ENCODE measurements at places on chromosomes 2 and 18.
A peak's percentile ranks its signal among the peaks of the same experiment; 100 is the strongest.

DNA sequence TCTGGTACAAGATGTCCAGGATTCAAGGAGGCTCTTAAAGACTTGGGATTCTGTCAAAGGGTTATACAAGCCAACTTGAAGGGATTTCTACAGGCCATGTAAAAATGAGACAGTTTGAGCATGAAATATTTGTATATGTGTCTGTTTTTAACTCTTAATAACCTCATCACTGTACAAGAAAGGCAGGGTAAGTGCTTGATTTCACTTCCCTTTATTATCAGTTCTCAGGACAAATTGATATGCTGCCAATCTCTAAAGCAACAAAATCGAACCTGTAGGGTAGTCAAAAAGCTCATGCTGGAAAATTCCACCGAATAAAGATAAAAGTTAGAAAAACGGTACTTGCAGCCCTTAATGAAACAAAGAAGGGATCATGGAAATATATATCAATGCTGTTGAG lies 14.1 kb downstream of the COPS8 start:
- no peak for DNase-seq

DNA sequence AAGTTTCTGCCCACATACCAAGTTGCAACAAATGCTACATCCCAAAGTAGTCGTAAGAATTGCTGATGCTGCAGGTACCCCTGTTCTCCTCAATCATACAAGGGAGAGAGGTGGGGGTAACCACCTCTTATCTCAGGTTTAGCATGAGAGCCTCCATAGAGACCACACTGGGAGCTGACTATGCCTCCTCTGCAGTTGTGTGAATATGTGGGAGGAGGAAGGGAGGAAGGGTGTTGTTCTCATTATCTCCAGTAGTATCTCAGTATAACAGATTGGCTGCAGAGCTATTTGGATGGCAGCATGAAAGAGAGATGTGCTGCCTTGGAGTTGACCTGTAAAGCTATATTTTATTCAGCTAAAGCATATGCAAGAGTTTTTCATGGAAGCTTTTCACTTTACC lies 690.7 kb downstream of the KCNJ3 start:
- no peak for DNase-seq

GRCh38 chr2:1278861-1279260 lies 134.4 kb upstream of the TPO start:
- DNase-seq, result no peak

DNA sequence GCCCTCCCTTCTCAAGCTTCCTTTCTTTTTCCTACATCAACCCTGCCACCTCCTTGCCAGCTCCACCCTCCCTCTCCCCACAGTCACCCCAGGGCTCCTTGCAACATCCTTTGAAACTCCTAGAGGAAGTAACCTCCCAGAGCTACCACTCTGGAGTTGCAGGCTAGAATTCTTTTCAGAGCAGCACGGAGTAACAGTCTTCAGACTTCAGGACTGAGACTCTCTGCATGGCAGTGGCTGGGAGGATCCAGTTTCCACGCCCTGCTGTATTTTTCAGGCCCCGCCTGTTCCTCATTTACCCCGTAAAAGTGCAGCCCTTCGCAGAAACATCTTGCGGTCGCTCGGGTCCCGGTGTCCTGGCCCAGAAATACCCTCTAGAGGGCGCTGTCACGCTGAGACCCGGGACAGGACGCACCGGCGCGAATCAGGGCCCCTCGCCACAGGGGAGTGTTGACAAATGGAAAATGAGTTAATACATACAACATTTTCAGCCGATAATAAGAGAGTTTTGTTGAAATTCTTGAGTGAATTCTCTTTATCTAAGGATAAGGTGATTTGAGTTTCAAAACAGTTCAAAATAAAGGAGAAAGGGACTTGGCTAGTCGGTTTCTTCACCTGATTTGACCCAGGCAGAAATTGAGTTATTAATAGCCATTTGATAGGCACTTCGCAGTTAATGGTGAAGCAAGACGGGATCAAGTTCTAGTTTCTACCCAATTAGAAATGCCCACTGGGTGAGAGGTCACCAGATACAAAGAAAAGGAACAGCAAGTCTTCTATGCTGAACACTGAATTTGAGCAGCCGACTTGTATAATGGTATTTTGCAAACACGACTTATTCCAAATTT lies 18.5 kb upstream of the NTSR2 start:
- peak; percentile 66 for DNase-seq

GRCh38 chr2:54845094-54845493 lies 121.6 kb downstream of the EML6 start:
- DNase-seq, result no peak

DNA sequence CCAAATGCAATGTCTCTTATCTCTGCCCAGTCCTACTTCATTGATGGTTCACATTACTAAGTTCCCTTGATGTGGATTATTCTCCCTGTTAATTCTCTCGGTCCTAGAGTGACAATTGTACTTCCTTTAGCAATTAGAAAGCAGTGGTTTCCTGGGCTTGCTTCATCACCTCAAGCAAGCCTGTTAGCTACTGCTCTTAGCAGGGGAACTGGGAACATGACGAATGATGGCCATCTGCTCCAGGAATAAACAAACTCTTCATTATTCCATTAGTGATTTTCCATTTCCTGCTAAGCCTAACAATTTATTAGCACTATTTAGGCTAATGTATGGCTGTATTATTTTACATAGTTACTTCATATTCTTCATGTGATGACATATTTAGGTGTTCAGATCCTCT lies 331.8 kb downstream of the MTX2 start:
- DNase-seq, result no peak

DNA sequence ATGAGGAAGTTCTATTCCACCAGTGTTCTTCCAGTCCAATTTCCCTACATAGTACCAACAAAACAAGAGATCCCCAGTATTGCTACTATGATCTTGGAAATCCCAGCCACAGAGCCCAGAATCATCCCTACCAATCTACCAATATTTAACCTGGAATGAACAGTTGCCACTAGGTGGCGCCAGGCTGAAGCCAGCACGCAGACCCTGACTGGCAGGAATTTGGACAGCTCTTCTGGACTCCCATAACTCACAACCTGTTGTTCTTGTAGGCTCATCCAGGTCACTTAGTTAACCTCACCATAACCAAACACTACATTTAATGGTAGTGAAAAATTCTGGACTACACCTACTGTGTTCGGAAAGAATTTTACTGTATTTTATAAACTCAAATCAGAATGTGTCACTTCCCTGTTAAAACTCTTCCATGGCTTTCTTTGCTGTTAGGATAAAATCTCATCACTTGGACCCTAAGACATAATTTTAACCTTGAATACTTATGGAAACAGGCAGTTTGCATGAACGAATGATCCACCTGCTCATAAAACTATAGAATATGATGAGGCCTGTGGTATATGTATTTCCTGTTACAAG lies 59.8 kb upstream of the SLC38A11 start:
- DNase-seq, result no peak

DNA sequence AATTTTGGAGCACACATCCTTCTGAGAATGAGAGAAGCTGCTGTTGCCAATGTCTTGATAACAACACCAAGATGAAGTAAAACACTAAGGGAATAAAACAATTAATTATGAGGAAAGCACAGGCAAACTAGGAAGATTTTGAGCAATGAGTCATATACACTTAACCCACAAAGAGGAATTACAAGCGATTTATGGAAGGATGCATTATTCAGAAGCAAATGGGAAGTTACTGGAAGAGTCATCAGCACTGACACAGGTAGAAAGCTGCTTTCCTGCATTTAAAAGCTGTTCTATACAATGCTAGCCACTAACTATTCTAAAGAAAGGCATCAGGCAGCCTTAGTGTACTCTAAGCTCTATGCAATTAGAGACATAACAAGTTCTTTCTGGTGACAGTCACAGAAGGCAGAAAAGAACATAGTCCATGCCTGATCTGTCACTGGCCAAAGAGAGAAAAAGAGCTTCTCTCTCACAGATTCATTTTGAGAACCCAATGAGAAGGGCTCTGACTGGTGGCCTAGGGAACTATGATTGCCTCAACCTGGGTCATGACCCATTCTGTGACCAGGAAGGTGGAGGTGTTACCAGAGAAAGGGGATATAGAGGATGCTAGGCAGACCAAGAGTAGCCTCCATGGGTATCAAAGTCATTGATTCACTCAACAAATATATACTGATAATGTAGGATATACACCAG lies 45.4 kb downstream of the M1AP start:
- no peak for DNase-seq

DNA sequence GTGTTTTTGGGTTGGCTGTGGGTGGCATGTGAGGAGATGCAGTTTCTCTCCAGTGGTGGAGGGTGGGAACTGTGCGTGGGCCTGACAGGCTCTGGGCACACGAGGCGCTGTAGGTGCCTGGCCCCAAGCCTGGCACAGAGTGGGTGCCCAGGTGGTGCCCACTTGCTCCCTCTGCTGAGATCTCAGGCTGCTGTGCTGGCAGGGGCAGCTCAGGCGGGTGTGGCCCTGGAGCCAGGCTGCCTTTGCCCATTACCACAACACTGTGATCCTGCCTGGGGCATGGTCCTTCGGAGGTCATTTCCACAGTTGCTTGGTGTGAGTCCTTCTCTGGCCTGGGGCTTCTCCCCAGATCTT lies 20.4 kb downstream of the TSHZ1 start:
- DNase-seq, result no peak

GRCh38 chr18:58026395-58026794 lies 17.6 kb upstream of the NEDD4L start:
- DNase-seq, result no peak

GRCh38 chr2:8329660-8330622 lies 351.9 kb upstream of the ID2 start:
- no peak for DNase-seq

- DNase-seq, result no peak
Observed at GRCh38 chr18:58015065-58015780, 28.8 kb upstream of the NEDD4L start.

DNA sequence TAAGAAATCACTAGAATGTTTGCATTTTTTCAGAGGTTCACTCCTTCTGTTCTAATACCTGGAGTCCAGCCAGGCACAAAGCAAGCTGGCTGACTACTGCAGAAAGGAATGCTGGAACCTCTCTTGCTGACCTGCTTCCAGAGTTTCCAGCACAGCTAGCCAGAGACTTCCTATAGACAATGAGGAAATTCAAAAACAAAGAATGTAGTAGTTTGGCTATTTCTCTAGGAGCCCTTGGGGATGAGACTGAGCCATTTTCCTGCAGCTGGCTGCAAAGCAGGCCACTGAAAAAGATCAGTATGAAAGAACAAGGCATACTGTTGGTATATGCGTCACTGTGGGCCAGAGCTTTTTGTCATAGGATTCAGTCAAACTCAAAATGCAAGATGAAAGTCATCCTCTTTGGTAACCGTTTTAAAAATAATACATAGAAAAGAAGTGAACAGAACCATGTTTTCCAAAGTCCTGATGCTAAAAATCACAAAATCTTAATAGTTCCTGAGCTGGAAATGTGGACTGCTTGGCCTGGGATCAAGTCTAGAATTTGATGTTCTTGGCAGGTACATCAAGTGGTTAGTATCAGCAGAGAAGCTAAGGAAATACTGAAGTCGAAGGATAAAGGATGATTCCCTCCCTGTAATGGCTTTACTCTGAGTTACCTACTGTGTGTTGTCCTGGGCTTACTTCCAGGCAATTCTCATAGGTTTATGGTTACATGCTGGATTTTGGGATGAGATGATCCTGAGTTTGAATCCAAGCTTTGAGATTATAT lies 9.0 kb upstream of the DSEL start:
- DNase-seq, result no peak
